ENCODE measurements at places on chromosomes 11 and 22. TPM values are rescaled to one million over a fixed set of nuclear protein-coding genes. Genes with fewer than 3 reads are reported as not detected.

- DNase-seq = no peak
- no peaks in the 10 kb centered on the region for H3K36me3 ChIP-seq
- no peaks in the 10 kb centered on the region for H3K27me3 ChIP-seq
These were observed 192.8 kb downstream of the ETS1 start for GRCh38 chr11:128394431-128395089.

GRCh38 chr22:17785185-17786184 lies 11.2 kb upstream of the BID start:
- no peak overlapping the region for H3K4me3 ChIP-seq
- peaks cover 15% of the 10 kb centered on the region for H3K4me1 ChIP-seq
- H3K27ac ChIP-seq = peak overlapping the region; percentile 72
- DNase-seq = peak; percentile 85

The TRIM49D1 gene
- total RNA-seq = not detected

GRCh38 chr11:97739932-97740800 lies 1280.6 kb upstream of the CNTN5 start:
- H3K27me3 ChIP-seq = no peaks in the 10 kb centered on the region
- H3K4me1 ChIP-seq = no peaks in the 10 kb centered on the region

GRCh38 chr11:127039591-127039990 lies 39.0 kb upstream of the KIRREL3 start:
- no peaks in the 10 kb centered on the region for H3K4me1 ChIP-seq
- no peaks in the 10 kb centered on the region for H3K36me3 ChIP-seq
- H3K27ac ChIP-seq = no peak overlapping the region
- no peak overlapping the region for H3K4me3 ChIP-seq
- H3K27me3 ChIP-seq = peaks cover 5% of the 10 kb centered on the region

Data from upper lobe of right lung (tissue), 1 donor.